ENCODE measurements at places on chromosomes 1 and 21. TPM values are rescaled to one million over a fixed set of nuclear protein-coding genes. Genes with fewer than 3 reads are reported as not detected.

The MYBPH gene
- total RNA-seq, result not detected

The CTSE gene
- total RNA-seq, result not detected

The SHISAL2A gene
- not detected for total RNA-seq

DNA sequence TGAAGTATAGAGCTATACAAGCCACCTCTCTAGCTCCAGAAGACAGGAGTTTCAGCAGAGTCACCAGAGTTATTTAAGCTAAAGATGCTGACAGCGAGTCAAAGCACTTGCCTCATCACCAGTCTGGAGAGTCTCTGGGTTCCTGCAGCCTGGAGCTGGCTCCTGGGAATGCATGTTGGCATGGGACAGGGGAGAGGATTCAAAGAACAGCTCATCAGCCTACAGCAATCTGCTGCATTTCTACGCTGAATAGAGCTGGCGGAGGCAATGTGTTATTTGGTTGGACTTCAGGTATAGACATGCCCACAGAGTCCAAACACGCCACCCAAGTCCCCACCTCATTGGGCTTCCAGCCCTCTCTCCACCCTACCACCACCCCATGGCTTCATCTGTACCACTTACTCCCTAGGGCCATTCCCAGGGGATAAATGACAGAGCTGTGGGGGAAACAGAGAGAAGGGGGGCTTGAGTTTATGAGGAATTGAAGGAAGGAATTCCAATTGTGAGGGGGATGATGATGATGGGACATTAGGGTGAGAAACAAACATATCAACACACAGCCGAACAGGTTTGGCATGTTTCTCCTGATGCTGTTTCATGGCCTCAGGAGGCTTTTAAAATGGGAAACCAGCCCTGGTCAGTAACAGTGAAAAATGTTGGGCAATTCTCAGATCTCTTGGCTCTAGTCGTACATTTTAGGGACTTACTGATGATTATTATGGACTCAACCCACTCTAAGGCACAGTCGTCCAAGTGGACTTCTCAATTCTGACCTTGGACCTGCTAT is 58.4 kb downstream of the PLEKHA6 start:
- DNase-seq, result no peak

DNA sequence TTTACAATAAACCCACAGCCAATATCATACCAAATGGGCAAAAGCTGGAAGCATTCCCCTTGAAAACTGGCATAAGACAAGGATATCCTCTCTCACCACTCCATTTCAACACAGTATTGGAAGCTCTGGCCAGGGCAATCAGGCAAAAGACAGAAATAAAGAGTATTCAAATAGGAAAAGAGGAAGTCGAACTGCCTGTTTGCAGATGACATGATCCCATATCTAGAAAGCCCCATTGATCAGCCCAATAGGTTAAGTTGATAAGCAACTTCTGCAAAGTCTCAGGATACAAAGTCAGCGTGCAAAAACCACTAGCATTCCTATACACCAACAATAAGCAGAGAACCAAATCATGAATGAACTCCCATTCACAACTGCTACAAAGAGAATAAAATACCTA is 235.5 kb downstream of the DPYD start:
- no peak for DNase-seq

- no peak for DNase-seq
These were observed 222.0 kb downstream of the KAZN start for GRCh38 chr1:14820295-14821085.

DNA sequence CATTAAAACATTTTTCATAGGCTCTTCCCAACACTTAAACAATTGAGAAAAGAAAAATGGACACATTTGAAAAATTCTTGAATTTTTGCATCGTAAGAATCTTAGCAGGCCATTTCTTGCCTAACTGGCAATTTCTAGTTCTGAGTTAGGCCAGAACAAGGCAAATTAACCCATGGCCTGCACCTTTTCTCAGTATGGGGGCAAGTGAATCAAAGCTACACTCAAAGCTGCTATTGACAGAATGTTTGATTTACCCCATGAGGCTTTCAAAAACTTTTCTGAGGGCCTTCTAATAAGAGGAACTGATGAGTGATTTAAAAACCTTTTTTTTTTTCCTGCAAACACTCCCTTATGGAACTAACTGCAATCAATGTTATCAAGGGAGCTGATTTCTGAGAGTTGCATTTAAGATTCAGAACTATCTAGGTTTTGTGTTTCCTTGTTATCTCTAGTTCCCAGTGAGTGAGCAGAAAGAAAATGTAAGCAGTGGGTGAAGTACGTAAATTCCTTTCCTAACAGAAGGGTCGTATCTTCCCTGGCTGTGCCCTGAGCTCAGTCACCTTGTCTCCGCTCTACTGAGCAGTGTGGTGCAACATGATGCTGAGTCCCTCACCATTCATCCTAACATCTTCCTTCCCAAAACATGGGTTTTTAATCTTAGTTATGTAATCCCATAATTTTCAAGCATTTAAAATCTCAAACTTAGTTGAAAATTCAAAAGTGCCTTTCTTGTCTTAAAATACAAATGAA is 353.7 kb downstream of the DPYD start:
- DNase-seq, result peak; percentile 39

GRCh38 chr1:17564458-17565393 is 25.2 kb downstream of the ARHGEF10L start:
- no peak for DNase-seq
